ENCODE measurements at places on chromosomes 6 and 20.

- DNase-seq, result no peak
Measured at GRCh38 chr6:106728296-106728870, 99.0 kb downstream of the QRSL1 start.

DNA sequence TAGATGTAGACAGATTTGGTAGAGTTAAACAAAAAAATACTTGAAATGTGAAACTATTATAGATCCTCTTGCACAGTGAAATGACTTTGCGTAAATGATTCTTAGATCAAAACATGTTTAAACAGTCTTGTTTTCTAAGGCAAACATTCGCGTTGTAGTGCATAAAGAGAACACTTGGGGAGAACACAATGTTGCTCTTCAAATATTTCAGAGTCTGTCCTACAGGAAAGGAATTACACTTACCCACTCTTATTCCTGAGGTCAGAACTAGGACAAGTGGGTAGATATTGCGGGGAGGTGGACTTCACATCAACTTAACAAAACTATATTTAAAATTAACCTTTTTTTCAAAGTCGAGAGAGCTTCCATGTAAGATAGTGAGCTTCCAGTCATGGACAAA lies 183.5 kb upstream of the PCSK2 start:
- DNase-seq, result no peak

DNA sequence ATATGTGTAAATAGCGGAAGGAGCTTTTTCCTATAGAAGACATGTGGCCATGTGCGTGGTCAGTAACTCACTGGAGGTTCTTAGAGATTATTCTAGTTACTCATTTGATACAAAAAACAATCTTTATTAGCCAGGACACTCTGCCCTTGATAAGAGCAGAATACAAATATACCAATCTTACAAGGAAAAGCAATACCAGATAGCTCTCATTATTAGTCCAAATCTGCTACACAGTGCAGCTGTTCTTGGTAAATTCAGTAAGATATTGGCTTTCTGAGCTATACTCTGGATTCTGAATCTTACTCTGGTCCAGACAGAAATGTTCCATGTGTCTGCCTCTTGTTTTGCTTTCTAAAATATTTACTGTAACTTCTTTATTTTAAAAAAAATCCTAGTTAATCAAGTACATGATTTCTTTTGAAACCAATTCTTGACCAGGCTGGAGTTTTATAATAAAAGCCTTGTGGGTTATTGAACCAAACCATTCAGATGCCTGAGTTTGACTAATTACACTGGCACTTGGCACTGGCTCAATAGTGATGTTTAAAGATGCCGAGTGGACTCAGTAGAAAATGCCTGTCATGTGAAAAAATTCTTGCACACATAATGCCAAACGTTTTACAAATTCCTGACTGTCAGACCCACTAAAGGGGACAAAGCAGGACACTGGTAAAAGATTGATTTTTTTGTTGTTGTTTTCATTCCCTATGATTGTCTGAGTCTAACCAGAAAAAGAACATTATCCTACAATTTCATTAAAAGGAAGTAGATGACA lies 242.8 kb upstream of the TCF21 start:
- DNase-seq, result no peak

GRCh38 chr6:84870672-84871071 lies 106.3 kb upstream of the TBX18 start:
- DNase-seq, result no peak

GRCh38 chr20:19330731-19331130 lies 118.3 kb downstream of the SLC24A3 start:
- no peak for DNase-seq

- DNase-seq, result no peak
Measured at GRCh38 chr6:13560651-13561044, 13.8 kb upstream of the SIRT5 start.

GRCh38 chr20:46634528-46634927 lies 16.7 kb downstream of the SLC13A3 start:
- no peak for DNase-seq

GRCh38 chr20:35902545-35902941 lies 51.8 kb downstream of the SCAND1 start:
- DNase-seq, result no peak

DNA sequence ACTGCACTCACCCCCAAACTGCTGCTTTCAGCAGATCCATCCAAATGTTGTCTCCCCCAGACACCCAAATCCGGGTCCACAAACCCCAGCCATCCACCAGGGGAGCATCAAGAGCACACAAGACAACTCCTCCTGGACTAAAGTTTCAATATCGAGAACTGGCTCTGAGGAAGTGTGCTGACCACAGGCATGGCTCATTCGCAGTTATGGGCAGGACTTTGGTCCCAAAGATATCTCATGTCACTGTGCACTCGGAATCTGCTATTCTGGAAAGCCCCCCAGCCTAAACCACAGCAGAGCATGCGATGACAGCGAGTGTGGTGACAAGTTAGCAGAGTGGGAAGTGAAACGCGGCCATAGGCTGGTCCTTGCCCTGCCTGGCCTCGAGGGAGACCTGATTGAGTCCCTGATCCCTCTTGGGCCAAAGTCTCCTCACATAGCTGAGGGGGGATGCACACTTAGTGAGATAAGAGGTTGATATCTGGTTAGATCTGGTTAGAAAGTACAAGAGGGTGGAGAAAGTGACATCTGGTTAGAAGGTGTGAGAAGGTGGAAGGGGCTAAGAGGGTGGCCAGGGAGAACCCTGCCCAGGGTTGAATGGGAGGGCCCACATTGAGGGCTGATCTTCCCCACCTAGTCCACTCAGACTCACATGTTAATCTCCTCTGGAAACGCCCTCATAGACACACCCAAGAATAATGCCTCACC lies 149.7 kb downstream of the MRPL14 start:
- no peak for DNase-seq

Data from activated T-helper 1 cell treated with Interleukin-2 at 50 U/mL for 16 hours (primary cell).